Right renal cortex interstitium (tissue), 3 donors: ENCODE measurements at places on chromosomes 3 and 15.

DNA sequence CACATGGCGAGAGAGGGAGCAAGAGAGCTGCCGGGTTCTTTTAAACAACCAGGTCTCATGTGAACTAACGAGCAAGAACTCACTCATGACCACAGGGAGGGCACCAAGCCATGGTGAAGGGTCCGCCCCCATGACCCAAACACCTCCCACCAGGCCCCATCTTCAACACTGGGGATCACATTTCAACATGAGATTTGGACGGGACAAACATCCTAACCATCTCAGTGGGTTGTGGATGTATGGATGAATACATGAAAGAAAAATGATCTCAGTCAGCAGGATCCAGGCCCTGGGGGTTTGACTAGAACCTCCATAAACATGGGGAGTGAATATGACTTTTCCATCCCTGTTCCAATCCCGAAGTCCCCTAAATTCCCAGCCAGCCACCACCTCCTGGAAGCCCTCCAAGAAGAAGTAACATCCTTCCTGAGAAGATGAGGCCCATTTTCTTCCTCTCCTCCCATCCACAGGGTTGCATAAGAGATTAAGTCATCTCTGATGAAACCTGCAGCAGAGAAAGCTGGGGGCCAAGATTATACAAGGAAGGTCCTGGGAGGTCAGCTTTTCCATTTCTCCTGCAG lies 9.5 kb downstream of the CAV3 start:
- no peak for DNase-seq

- no peak for DNase-seq
These were observed 30.0 kb downstream of the C3orf18 start for GRCh38 chr3:50537421-50538129.

DNA sequence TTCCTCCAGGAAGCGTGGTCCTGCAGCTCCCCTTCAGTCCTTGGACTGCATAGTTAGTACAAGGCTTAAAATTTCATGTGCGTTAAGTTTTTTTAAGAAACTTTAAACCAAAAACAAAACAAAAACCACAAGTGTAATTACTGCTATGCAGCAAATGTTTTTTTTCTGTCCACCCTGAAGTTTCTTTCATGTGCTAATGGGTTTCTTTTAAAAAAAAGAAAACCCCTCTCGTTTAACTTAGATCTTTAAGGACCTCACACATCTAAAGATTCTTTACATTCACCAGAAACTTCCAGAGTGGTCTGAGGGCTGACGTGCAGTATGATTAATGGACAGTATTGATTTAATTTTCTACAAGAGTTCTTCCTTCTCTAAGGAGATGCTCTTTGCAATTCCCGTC lies 72.0 kb upstream of the PYGO1 start:
- DNase-seq: no peak

GRCh38 chr3:69659180-69659910 lies 79.9 kb upstream of the MITF start:
- DNase-seq: peak; percentile 13

DNA sequence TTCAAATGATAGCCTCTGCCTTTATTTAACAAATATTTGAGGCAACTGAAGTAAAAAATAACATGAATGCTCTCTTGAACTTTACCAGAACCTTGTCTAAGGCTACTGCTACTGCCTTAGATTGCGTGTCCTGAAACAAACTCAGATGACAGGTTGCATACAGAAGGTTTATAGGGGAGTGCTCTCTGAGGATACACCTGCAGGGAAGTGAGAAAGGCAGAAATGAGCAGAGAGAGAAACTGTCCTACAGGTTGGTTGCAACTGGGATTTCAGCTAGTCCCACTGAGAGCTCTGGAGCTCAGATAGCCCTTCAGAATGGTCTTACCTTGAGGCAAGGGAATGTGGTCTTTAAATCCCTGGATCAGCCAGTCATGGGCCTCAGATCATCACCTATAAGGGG lies 165.5 kb downstream of the IL5RA start:
- DNase-seq: no peak

DNA sequence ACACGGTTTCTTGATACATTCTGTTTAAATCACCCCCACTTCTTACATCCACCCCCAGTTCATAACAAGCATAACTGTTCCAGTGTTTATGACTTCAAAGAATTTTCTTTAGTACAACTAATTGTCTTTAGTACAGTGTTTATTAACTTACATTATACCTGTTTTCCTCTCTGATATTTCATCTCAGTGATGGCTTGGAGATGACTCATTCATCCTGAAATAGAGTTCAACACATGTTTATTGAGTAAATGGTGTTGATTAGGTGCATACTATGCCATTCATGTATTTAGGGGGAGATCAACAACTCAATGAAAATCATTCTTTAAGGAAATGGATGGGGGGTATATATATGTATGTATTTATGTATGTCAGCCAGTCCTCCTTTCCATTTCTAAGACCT lies 21.7 kb upstream of the UTS2B start:
- no peak for DNase-seq

- DNase-seq: peak; percentile 13
These were observed at the start of gene ALG1L2 for GRCh38 chr3:130081351-130081881. Gene ALG1L2, plus strand, starts transcription at chr3:130081831. Its CDS starts 186 bp downstream, at chr3:130082017.

DNA sequence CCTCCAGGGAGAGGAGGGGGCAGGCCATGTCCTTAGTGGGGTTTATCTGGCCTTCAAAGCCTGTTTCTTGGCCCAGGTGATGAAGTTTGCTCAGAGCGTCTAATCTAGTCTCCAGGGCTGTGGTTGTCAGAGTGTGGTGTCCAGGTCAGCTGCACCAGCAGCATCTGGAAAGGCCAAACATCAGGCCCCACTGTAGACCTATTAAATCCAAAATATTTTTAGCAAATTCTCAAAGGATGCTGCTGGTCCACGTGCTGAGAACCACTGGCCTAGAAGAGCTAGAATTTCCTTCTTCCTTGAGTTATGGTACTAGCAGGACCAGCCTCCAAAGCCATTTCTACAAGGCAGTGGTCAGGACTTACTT lies 28.9 kb downstream of the SLC28A1 start:
- DNase-seq: no peak

DNA sequence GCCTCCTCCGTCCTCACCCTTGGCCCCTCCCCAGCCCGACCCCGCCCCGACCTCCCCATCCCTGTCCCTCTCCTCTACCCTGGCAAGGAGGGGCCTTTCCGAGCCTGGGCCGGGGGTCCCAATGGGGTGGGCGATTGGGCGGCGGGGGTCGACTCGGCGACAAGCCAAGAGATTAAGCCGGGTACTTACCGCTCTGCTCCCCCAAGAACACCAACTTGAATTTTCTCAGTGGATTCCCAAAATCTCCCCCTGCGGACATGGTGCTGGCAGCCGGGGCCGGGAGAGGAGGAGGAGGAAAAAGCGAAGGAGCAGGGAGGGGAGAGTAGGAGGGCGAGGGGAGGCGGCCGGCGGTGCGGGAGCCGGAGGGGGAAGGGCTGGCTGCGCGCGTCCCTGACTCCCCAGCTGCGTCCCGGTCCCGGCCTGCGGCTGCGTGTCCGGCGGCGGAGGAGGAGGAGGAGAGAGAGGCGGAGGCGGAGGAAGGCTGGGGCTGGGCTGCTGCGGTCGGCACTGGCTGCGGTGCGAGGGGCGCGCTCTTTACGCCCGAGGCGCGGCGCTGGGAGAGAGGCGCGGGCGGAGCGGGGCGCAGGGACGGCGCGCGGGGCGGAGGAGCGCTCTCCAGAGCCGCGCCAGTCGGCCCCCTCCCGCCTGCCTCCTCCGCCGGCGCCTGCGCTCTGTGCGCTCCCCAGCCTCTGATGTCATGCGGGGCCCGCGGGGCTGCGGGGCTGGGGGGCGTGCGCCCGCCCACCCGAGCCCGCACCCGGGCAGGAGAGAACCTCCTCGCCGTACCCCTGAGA lies at the start of gene RAB6B:
Gene RAB6B, minus strand, starts transcription at position 675 of the 794 bp plus-strand sequence. Its CDS starts 416 bp downstream, at position 259.
- no peak for DNase-seq

DNA sequence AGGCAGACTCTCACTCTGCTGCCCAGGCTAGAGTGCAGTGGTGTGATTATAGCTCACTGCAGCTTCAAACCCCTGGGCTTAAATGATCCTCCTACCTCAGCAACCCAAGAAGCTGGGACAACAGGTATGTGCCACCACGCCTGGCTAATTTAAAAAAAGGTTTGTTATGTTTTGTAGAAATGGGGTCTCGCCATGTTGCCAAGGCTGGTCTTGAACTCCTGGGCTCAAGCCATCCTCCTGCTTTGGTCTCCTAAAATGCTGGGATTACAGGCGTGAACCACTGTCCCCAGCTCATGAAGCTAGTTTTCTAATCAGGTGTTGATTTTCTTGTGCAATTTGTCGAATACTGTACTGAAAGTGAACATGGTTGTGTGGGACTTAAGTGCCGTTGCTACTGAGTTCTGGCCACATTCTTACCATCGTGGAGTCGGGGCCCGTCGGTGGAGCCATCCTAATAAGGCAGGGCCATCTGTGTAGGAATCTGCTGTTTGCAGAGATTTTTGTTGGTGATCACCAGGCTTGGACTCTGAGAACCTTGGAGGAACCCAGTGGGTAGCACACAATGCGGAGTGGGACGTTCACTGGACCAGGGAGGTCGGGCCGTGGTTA lies 193.2 kb downstream of the GOLGA6L6 start:
- DNase-seq: no peak

DNA sequence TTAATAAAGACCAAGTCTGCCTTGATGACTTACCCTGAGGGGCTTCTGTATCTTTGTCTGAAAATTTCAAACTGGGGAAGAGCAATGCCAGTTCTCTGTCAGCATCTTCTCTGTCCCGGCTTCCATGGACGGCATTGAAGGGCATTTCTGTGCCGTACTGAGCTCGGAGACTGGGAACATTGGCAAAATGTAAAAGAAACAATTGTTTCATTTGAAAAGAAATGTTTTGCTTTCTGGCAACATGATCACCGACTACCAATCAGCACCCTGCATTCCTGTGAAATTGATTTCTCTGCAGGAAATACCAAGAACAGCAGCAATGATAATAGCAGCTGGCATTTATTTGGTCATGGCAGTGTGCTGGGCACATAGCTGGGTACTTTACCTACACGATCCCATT lies 26.2 kb downstream of the NME9 start:
- no peak for DNase-seq

DNA sequence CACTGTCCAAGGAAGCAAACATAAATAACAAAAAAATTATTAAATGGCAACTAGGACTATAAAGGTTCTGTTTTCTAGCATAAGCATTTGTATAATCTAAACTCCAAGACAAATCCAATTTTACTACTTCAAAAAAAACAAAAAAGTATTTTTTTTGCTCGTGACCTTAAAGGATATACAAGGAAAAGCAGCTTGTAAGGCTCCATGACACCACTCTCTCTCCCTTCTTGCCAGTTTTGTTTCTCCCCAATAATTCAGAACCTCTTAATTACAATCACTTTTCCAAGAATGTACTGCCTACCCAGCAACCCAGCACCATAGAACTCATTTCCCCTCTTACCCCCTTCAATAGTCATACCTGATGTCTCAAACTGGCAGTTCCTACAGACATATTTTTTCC lies 496.2 kb downstream of the GRM7 start:
- no peak for DNase-seq

GRCh38 chr3:50259432-50260026 lies 9.4 kb upstream of the SEMA3B start:
- DNase-seq: no peak

GRCh38 chr3:187999821-188000220 lies 154.1 kb upstream of the LPP start:
- DNase-seq: no peak

DNA sequence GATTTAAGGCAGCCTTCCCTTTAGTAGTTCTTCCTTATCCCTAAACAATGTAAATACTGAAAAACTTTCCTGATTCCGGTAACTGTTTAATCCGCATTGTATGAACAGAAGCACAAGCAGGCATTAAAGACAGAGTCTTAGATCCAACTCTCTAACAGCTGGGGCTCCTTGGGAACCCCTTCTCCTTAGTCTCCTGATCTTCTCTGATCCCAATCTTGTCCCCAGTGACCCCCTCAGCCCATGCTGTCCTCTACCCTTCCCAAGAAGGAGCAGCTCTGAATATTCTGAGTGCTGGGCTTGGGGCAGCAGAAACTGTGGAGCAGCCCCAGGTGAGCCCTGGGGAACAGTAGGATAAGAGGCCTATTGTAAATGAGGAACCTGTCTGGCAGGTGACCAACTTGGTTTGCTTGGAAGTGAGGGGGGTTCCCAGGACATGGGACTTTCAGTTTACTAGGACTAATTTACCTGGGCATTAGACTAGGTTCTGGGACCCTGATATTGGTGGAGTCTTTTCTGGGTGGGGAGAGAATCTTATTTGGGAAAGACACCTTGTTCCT lies 13.0 kb upstream of the SLC30A4 start:
- no peak for DNase-seq

DNA sequence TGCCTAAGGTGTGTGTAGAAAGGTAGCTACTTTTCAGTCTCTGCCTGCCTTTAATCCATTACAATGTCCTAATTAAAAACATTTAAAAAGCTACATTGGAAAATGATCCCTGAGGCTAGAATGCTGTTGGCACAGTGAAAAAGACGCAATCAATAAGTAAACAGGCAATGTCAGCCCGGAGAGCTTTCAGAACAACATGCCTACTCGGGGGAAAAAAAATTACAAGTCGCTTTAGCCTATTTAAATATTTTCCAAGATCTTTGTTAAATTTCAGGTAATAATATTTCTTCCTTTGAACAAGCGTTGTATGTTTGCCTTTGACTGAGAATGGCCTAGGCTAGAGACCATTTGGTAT lies 46.6 kb upstream of the CD47 start:
- no peak for DNase-seq

DNA sequence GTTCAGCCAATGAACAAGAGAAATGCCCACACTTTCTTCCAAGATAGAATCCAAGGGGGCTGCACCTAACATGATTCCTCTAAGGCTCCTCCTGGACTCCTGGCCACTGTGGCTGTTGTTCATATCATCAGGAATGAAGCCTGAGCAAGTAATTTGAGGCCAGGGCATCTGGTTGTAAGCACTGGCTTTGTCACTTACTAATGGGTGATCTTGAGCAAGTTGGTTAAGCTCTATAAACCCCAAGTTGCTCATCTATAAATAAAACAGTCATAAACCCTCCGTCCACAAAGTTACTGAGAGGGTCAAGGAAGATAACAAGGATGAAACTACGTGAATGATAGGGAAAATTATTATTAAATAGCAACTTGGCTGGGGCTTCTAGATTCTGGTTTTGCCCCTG lies 58.3 kb downstream of the CDC25A start:
- no peak for DNase-seq

DNA sequence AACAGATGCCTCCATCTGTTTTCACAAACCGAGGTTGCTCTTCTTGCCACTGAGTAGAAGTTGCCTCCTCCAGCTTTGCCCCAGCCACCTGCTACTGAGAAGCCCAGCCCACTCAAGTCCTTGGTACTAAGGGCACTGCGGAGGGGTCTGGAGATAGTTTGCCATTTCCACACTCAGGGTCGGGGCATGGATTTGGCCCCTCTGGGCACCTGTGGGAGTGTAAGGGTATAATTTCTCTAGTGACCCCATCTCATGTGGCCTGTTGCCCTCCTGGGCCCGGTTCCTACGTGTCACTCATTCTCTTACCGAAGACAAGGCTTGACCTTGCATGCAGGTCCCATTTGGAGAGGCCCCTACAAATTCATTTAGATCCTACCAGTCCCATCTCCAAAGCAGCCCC lies 79.0 kb downstream of the THSD4 start:
- DNase-seq: no peak

DNA sequence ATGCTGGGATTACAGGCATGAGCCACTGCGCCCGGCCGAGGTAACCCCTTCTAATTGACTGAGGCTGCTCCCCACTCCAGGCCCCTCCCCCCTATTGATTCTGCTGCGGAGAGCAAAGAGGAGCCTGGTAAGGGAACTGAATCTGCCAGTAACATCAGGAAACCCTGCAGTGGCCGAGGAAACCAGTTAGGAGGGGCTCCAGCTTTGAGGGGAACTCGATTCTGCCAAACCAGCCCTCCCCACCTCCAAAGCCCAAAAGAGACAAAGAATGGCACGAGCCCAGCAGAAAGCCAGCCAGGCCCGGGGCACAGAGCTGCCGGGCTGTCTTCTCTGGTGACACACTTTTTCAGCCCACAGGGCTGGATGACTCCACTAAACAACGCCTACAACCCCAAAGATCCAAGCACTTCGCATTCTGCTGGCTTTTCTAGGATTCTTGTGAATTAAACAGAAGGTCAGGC lies 15.0 kb upstream of the ACAD9 start:
- no peak for DNase-seq
